ENCODE measurements at places on chromosomes 4 and X.

GRCh38 chr4:23930750-23931488 is 41.1 kb upstream of the PPARGC1A start:
- DNase-seq: no peak

- DNase-seq: no peak
Measured at GRCh38 chrX:131298036-131298435, 8.9 kb upstream of the IGSF1 start.

DNA sequence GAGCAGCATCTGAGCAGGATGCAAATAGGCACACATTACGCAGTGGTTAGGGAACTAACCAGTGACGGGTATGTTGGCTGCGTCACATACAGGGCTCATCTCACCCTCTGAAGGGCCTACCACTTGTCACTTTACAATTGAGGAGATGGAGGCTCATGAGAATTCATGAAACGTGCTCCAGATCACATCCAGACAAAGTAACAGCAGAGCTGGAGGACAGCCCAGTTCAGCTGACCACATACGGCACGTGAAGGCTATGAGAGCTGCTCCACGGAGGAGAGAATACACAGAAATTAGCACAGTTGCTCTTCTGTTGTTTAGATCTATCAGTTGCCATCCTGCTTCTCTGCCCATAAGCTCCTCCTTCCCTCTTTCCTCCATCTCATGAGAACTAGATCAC is 78.4 kb downstream of the FAM9B start:
- no peak for DNase-seq

DNA sequence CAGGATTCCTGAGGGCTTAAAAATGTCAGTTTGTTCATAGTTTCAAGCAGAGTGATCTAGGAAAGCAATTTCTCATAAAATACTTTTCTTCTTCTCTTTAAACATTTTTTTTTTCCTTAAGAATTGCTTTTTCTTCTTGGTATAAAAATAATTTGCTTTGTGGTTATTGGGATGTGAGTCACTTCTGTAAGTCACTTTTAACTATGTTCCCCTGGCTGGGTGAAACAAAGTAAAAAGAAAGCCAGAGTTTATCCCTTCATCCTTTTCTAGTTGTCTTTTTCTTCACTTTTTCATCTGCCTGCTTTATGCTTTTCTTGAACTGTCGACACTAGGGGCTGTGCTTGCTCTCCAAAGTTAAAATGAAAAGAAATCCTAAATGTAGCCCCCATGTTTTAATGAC is 33.5 kb downstream of the ARSJ start:
- no peak for DNase-seq

- DNase-seq: no peak
Measured at GRCh38 chrX:132809581-132809980, 148.8 kb downstream of the HS6ST2 start.

DNA sequence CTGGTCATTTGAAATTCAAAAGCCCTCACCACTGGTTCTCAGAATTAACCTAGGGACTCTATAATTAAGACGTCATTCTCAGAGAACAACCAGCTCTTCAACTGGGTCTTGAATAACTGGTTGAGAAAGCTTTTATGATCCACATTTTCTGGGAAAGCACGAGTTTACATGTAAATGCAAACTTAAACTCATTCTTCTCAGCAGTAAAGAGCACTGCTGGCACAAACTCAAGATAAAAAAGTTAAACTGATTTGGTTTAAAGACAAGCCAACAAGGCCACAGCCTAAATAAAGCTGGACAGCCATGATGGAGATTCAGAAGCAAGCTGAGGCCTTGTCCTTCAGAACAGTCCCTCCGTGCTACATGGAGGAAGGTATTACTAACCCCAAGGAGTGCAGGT is 13.2 kb downstream of the BST1 start:
- DNase-seq: no peak

GRCh38 chr4:780716-781492 is 45.0 kb downstream of the CPLX1 start:
- DNase-seq: no peak

DNA sequence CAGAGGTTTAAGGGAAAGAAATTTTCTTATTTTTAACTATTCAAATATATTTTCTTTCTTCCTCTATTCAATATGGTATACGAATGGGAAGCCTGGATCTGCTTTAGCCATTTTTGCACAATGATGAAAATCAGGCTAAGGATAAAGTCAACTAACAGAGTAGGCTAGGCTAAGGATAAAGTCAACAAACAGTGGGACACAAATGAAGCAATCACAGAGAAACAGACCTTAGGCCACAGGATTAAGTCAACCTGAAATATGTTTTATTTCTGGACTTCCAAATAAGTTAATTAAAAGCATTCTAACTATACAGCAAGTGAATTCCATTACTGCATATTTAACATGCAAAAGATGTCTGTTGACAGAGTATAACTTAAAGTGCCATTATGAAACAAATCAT is 17.0 kb downstream of the DYNLT3 start:
- no peak for DNase-seq

Measured in BJ (cell line).